ENCODE measurements at places on chromosomes 1 and 21.

- no peak for DNase-seq
These were observed 46.3 kb downstream of the XCL2 start for GRCh38 chr1:168497376-168497950.

DNA sequence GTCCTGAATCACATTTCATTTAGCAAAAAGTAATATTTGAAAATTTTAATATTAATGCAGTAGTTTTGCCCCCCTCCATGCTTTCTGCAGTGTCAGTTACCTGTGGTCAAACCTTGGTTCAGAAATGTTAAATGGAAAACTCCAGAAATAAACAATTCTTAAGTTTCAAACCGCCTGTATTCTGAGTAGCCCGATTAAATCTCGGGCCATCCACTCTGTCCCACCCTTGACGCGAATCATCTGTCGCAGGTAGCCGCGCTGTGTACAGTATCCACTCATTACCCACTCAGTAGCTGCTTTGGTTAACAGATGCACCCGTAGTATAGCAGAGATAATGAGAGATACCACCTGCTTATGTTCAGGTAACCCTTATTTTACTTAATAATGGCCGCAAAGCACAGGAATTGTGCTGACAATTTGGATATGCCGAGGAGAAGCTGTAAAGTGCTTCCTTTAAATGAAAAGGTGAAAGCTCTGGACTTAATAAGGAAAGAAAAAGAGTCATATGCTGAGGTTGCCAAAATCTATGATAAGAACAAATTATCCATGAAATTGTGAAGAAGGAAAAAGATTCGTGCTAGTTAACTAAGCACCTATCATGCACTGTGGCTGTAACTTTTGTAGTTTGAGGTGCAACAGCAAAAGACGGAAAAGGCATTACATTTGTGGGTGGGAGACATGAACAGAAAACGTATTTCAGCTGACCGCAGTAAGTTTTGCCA is 889 bp upstream of the SCYL3 start:
- DNase-seq: no peak

- no peak for DNase-seq
These were observed 213.3 kb downstream of the ROR1 start for GRCh38 chr1:63987014-63987627.

GRCh38 chr1:225745273-225745672 is 32.4 kb upstream of the SRP9 start:
- no peak for DNase-seq
